D721Med (cell line): ENCODE measurements at places on chromosomes 16 and 17.

- no peak for DNase-seq
Measured at GRCh38 chr17:50363217-50364060, 9.5 kb downstream of the MRPL27 start.

GRCh38 chr17:35453171-35453570, 4.6 kb upstream of the SLFN13 start:
- no peak for DNase-seq

GRCh38 chr16:48910214-48910613, 300.2 kb upstream of the N4BP1 start:
- DNase-seq, result no peak

- no peak for DNase-seq
Measured at GRCh38 chr17:33962857-33963655, 292.0 kb upstream of the CCL2 start.

GRCh38 chr16:26772503-26772902, 294.2 kb upstream of the C16orf82 start:
- no peak for DNase-seq

DNA sequence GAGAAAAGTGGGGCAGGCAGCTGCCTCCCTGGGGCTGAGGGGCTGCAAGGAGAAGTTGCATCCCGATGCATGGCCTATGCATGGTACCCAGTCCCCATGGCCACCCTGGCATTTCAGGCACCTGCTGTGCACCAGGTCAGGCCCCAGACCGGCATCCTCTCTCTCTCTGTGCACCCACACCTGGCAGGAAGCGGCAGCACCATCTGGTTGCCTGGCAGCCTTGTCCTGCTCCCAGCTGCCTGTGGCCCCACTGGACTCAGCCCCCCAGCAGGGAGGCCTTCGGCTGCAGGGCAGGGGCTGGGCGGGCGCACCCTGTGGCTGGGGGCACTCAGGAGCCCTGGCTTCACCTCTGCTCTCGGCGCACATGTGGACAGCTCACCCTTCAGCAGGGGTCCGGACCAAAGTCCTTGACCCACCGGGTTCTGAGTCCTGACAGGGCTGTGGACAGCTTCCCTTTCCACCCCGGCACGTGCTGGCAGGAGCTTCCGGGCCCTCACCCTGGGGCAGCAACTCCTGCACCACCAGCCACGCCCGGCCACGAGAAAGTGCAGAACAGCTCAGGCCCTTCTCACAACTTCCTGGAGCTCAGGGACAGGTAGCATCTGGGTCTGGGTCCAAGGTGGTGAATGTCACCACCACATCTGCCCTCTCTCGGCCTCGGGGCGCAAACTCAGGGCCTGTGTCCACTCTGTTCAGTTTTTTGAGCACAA, 36.7 kb downstream of the CTU2 start:
- no peak for DNase-seq

DNA sequence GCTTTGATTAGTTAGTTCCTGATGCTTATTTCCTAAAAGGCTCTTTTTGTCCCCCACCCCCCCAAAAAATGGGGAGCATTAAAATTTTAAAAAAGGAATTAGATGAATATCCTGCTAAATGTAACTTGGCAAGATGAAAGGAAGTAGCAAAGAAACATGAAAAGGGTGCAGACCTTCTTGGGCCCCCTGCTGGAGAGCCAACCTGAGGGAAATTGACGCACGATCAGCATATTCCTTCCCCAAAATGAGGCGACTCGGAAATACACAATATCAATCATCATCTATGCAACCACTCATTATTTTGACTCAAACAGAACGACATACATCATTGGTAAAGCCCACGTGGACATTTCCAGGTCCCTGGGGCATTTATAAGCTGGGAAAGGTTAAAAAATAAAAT, 59.7 kb downstream of the GRIN2A start:
- no peak for DNase-seq

GRCh38 chr17:67659028-67659427, 58.7 kb upstream of the NOL11 start:
- DNase-seq, result no peak

DNA sequence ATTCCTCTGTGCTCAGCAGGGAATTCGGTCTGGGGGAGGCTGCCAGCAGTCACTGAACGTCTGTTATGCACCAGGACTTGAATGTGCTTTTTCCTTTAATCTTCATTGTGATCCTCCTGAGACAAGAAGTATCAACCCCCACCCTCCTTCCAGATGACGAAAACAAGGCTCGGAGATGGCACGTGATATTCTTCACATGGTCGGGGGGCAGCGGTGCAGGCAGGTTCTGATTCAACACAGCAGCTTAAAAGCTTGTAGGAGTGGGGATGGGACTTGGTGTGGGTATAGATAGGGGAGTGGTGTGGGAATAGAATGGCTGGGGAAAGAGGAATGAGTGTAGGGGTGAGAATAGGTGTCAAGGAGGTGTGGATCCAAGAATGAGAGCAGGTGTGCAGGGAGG, 6.4 kb downstream of the NECAB2 start:
- no peak for DNase-seq

GRCh38 chr17:47726796-47727703, 6.0 kb upstream of the TBX21 start:
- DNase-seq, result no peak

- no peak for DNase-seq
Measured at GRCh38 chr17:50218771-50219315, 17.4 kb upstream of the COL1A1 start.
